ENCODE measurements at places on chromosomes 6 and 20.
A peak's percentile ranks its signal among the peaks of the same experiment; 100 is the strongest.

- DNase-seq: no peak
These were observed 138.1 kb downstream of the ATXN1 start for GRCh38 chr6:16623029-16623653.

DNA sequence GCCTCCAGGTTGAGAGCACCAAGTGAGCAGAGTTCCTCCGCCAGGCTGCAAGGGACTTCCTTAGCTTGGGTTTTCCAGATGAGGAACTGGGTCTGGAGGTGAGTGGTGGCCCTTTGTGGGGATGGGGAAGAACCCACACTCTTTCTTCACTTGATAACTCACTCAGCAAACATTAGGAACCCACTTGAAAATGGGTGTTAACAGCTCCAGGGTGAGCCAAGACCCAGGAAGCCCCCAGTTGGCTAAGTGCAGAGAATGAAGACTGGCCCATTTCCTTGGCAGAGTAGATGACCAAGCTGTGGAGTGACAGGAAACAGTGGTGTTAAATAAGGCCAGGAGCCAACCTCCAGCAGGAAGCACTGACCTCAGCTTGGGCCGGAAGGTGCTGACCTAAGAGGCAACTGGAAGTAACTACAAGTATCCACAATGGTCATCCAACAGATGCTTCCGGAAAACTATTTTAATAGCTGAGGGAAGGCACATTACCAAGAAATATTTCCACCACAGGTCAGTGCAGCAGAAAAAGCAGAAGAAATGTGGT is 22.7 kb downstream of the MRPL14 start:
- DNase-seq: peak; percentile 68

- DNase-seq: no peak
These were observed 293.7 kb downstream of the BTBD3 start for GRCh38 chr20:12211361-12211760.

- no peak for DNase-seq
These were observed 31.9 kb downstream of the VSTM2L start for GRCh38 chr20:37934634-37935375.

- DNase-seq: peak; percentile 10
These were observed 659.0 kb upstream of the HS3ST5 start for GRCh38 chr6:115001731-115002350.

DNA sequence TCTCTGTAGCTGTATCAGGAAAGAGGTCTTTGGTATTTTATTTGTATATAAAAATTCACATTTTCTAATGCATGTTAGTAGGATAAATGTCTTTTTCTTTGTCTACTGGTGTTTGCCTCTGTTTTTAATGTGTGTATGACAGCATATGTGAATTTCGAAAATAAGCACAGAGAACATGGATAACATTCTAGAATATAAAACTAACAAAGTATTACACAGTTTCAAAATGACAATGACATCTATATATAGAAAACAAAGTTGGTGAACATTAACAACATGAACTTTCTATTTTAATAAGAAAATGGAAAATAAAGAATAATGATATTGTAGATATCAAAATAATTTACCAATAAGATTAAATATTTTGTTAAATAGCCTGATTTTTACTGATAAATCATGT is 608.0 kb downstream of the COL12A1 start:
- no peak for DNase-seq

DNA sequence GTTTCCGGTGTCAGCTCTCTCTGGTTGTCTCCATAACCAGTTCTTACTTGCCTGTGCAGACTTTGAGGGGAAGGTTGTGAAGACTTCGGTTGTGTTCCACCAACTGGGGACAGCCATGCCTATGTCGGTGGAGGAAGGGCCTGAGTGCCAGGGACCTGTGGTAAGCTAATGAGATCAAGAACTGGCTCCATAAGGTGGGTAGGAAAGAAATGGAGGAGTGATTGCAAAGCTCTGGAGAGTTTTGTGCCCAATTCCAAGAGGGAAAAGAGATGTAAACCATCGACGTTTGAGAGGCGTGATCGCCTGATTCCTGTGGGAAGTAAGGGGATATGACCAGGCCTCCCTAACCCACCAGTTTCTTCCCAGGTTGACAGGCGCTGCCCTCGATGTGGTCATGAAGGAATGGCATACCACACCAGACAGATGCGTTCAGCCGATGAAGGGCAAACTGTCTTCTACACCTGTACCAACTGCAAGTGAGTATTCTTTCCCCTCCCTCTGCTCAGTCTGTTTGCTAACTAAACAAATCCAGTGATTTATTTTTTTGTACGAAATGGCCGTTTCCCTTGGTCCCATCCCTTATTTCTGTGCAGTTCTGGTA is 893 bp downstream of the POLR1H start:
- no peak for DNase-seq

DNA sequence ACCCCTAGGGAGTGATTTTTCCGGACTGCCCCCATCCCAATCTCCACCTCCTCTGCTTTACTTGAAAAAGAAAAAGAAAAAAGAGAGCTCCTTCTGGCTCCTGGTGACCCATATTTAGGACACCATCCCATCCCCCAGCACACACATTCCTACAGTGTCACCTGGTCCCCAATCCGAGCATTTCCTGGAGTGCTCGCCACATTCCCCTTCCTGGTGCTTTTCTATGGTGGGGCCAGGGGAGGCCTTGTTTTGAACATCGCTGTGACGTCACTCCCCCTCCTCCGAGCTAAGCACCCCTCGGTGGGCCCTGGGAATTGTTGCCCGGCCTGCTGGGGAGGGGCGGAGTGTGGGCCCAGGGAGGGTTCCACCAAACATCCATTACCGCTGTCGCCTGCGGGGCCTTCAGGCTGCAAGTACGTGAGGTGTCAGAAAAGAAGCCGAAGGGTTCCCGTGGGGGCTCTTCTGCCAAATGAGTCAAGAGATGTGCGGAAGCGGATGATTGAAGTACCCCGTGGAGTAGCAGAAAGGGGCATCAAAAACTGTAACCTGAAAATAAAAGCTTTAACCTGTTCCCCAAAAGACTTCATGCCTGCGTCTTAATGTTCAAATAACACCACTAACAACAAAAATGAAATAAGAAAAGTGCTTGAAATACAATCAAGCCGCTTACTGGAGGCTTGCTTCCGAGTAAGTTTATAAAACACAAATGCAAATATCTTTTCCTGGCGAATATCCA is 2.8 kb upstream of the FOXC1 start:
- no peak for DNase-seq
